ENCODE measurements at places on chromosomes 16 and 17.

DNA sequence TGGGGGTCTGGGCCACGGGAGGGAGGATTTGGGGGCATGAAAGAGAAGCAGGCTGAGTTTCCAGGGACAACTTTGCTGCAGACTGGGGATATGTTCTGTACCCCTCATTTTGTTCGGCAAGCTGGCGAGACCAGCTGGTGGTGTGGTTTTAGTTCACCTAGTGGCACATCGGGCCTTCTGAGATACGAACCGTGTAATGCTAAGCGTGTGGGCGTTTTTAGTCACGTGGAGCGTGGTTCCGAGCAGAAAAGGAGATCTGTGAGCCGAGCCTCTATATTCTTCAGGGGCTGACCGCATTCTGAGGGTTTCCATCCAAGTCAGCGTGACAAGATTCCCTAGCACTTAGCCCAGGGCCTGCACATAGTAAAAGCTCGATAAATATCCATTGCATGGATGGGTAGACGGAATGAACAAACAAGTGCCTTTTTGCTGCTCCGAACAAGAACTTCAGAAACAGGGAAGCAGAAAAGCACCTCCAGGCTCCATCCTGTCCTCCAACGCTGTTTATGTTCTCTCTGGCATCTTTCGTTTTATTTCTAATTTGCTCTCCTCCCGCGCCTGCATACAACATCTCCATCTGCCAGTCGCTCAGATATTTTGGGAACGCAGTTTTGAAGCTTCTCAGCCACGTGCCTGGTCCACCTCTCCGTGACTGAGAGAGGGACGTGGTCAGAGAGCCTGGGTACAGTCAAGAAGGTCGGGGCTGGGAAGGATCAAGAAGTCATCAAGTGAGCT, 5.8 kb downstream of the SYT17 start:
- DNase-seq: no peak

DNA sequence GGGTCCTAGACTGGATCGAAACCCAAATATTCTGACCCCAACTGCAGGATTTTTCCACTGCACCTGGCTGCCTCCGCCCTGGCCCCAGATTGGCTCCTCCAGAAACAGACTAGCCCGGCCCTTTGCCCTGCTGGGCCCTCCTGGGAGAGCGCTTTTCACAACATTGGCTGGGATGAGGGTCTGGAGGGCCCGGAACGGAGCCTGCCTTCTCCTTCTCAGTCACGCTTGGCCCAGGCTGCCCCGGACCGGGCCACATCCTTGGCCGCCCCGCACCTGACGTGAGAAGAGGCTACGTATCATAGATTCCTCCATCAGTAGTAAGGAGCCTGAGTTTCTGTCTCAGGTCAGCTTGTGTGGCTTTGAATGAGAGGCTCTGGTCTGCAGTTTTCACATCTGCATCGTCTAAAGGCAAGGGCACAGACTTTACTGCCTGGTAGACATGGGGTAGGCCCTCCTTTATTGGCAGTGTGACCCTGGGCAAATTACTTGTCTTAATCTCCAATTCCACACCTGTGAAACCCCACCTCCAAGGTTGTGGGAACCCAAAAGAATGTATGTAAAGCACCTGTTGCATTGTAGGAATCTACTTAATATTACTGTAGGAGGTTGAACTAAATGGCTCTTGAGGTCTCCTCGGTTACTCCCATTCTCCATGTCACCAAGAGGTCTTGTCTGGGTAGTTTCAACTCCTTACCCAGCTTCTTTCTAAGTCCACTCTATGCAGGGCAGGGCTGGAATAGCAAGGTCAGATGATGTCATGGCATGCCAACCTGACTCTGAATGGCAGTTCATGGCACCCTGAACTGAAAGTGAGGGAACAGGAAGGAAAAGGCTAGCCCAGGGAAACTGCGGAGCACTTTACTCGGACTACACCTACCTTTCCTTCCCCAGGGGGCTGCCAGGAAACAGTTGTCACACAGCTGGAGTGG, 661 bp downstream of the LRRC3C start:
- DNase-seq: no peak

GRCh38 chr17:41307647-41308046, 1.5 kb downstream of the KRTAP16-1 start:
- DNase-seq: no peak

DNA sequence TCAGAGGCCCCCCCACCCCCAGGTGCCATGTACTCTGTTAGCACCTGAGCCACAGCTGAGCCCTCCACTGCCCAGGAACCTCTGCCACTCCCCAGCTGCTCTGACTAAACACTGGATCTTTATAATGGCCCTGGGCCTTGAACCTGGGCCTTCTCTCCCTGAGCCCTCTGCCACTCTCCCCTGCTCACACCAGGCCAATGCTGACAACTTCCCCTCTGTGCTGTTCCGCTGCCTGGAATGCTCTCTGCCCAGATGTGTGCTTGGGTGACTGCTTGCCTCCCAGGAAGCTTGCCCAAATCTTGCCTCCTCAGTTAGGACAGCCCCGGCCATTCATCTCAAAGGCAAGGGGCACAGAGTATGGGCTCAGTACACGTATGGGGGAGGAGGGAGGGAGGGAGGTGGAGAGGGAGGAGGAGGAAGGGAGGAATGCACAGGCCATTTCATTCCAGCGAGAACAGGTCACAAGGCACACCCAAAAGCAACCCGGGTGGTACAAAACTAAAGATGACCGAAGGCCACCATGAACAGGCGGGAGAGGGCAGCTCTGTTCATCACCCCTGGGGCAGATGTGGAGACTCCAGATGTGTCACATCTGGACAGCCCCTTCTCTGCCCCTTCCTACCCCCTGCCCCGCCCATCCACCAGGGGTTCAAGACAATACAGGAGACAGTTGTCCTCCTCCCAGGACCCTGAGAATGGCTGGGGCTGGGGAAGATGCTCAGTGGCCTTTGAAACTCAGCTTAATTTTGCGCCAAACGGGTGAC, 15.3 kb upstream of the TNFRSF13B start:
- no peak for DNase-seq

DNA sequence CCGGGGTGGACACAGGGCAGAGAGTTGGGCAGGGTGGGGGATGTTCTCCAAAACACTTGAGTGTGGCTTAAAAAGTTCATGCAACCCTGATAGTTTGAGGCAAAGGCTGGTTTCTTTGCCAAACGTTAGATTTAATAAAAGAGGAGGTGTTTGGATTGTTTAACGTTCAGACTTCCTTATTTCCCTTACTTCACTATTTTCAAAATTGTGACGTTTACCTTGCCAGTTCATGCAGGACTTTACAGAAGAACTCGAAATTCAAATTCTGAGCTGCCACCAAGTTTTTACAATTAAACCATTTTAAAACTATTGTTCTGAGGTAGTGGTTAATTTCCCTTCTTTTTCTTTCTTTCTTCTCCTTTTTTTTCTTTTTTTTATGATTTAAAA, 5.5 kb downstream of the SEC14L1 start:
- no peak for DNase-seq

- DNase-seq: no peak
Observed at GRCh38 chr16:84843149-84844048, 23.6 kb downstream of the CRISPLD2 start.

DNA sequence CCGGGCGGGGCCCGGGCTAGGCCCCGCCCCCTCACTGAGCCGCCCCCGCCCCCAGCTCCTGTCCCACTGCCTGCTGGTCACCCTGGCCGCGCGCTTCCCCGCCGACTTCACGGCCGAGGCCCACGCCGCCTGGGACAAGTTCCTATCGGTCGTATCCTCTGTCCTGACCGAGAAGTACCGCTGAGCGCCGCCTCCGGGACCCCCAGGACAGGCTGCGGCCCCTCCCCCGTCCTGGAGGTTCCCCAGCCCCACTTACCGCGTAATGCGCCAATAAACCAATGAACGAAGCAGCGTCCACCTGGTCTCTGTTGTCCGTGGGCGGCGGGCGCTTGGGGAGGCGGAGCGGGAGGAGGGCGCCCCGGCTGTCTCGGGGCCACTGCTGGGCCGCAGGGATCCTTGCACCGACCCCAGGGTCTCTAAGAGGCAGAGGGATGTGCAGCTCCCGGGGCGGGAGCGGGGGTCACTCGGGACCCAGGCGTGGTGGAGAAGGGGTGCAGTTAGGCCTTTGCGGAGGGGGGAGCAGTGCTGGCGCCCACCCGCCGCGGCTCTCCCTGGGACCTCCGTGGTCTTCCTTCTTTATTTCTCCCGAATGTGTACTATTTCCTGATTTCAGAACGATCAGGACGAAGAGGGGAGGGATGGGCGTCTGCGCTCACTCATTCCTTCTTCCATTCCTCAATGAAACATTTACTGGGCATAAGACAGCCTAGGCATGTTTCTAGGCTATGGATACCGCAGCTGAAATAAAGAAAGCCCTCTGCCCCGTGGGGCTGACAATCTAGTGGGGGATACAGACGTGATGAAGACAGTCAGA, 2.0 kb downstream of the HBZ start:
- no peak for DNase-seq

DNA sequence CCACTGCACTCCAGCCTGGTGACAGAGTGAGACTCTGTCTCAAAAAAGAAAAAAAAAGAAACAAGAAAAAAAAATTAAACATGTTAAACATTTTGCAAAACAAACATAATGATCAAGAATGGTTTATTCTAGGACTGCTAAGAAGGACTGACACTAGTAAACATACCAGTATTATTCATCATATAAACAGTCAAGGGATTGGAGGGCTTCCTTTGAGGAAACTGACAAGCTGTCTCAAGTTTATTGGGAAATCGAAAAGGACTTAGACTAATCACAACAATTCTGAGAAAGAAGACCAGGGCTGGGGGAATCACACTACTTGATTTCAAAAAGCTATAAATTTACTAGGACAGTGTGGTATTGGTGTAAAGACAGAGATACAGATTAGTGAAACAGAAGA, 75.5 kb downstream of the MYH10 start:
- no peak for DNase-seq

GRCh38 chr17:78132767-78133178, 2.2 kb downstream of the TMC8 start:
- DNase-seq: no peak

DNA sequence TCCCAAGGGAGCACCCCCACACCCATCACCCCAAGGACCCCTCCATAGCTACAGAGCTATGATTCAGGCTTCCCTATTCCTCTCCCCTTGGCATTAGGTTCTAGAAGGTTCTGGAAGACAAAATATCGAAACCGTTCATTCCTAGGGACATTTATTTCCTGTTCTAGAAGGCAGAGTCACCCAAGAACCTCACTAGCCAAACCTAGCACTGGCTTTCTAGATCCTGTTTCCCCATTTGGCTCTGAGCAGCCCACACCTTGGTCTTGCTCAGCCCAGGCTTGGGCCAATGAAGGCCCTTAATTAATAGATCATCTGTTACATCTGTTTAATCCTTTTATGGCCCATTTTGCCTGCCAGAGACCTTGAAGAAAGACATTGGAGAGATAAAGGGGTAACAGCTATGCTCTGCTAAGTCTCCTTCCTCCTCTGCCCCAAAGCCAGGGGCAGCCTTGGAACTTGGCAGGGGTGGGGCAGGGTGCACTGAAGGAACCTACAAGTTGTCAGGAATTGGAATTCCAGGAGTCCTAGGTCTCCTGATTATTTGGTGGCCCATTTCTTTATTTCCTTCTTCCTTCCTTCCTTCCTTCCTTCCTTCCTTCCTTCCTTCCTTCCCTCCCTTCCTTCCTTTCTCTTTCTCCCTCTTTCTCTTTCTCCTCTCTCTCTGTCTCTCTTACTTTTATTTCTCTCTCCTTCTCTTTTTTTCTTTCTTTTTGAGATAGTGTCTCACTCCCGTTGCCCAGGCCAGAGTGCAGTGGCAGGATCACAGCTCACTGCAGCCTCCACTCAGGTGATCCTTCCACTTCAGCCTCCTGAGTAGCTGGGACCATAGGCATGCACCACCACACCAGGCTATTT, 8.7 kb upstream of the FZD2 start:
- DNase-seq: no peak

GRCh38 chr16:60684002-60684401, 1352.2 kb downstream of the CDH8 start:
- no peak for DNase-seq

GRCh38 chr17:49984776-49985175, 10.2 kb downstream of the DLX3 start:
- no peak for DNase-seq

DNA sequence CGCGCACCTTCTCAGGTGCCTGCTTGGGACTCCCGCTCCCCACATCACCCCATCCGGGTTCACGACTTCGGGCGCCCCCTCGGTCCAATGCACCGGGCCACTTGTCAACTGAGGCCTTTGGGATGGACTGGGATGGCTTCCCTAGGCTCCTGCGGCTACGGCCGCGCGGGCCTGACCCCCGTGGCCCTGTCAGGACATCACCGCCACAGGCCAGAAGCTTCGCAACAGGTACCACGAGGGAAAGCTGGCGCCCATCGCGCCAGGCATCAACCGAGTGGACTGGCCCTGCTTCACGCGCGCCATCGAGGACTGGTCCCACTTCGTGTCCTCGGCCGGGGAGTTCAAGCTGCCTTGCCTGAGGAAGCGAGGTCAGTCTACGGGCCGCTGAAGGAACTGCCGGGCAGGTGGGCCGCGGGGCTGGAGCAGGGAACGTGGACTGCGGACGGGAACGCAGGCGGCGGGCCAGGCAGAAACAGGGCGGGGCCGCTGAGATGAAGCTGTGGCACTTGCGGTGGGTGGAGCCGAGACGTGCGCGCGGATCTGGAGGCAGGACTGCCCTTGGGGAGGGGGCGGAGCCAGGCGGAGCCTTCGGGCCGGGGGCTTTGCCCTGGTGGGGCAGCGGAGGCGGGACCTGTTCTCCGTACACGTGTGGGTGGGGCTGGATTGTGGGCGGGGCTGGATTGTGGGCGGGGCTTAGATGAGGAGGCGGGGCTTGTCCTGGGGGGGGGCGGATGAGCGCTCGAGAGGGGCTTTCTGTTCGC, 13.7 kb upstream of the CNGB1 start:
- no peak for DNase-seq

DNA sequence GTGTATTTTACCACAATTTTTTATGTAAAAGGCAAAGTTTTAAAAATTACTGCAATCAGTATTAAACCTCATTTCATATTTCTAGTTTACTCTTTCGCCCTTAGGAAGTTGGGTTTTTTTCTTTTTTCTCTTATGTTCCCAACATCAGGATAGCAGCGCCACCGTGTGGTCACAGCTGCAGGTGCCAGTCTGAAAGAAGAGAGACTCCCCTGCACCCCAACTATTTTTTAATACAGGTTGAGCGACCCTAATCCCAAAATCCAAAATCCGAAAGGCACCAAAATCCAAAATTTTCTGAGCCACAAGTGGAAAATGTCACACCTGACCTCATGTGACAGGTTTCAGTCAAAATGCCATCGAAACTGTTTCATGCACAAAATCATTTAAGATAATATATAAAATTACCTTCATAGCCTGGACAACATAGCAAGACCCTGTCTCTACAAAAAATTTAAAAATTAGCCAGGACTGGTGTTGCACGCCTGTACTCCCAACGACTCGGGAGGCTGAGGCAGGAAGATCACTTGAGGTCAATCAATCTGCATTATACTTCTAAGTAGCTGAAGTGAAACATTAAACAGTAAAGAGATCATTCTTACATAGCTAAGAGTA, 21.8 kb upstream of the ASGR2 start:
- DNase-seq: peak; percentile 24

DNA sequence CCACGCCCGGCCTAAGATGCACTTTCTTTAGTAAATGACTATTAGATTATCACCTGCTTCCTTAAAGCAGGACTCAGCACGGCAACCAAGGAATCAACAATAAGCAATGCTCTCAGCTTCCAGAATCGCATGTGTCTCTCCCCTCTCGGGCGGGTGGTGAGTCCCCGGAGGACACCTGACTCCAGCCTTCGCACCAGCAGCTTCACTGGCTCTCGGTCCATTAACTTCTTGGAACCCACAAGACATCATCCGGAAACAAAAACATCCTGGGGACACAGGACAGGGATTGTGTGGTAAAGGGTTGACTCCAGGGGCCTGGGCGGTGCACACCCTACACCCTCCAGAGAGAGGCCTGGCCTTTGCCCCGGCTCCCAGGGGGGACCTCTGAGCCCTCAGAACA, 22.7 kb downstream of the UTS2R start:
- DNase-seq: no peak
